ENCODE measurements at places on chromosomes 1 and 21.

DNA sequence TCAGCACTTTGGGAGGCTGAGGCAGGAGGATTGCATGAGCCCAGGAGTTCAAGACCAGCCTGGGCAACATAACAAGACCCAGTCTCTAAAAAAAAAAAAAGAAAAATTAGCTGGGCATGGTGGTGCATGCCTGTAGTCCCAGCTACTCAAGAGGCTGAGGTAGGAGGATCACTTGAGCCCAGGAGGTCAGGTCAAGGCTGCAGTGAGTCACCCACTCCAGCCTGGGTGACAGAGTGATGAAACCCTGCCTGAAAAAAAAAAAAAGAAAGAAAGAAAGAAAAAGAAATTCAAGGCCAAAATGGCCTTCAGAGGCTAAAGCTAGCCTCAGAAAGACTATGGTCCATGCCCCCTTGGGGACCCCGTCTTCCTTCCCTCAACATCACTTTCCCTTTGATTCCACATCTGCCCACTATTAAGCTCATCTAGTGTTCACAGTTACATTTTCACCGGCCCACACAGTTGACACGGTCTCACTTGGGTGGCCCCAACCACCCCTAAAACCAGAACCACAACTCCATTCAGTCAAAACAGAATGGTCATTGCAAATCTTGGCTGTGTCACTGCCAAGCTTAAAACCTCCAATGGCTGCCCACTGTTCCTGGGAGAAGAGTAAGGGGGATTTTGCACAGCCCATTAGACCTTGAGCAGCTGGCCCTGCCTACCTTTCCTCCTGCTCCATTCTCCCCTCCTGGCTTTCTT, 2.1 kb upstream of the CAPN8 start:
- DNase-seq, result no peak

- peak; percentile 33 for DNase-seq
These were observed 83.3 kb downstream of the ABCA4 start for GRCh38 chr1:94037392-94038229.

DNA sequence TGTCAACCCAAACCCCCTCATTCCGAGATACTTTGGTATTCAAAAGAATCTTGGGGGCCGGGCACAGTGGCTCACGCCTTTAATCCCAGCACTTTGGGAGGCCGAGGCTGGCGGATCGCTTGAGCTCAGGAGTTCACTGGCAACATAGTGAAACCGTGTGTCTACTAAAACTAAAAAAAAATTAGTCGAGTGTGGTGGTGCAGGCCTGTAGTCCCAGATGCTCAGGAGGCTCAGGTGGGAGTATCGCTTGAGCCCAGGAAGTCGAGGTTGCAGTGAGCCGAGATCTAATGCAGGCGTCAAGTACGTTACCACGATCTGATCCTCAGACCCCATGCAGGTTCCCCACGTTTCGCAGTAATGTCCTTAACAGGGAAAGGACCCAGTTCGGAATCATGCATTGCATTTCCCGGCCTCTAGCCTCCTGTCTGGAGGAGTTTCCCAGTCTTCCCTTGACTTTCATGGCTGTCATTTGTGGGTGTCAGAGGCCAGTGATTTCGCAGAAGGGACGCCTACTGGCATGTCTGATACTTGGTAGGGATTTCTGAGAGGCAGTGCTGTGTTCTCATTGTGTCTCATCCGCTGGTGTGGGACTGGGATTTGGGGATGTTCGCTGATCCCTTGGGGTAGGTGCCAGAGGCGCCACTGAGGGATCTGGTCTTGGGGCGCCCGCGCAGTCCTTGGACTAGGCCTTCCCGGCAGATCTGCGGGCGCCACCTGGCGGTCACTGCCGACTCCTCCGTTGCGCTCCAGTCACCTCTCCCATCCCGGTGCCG, 39.3 kb upstream of the HMGN1 start:
- DNase-seq, result peak; percentile 93

GRCh38 chr21:43926196-43926595, 61.2 kb downstream of the AGPAT3 start:
- DNase-seq, result no peak

DNA sequence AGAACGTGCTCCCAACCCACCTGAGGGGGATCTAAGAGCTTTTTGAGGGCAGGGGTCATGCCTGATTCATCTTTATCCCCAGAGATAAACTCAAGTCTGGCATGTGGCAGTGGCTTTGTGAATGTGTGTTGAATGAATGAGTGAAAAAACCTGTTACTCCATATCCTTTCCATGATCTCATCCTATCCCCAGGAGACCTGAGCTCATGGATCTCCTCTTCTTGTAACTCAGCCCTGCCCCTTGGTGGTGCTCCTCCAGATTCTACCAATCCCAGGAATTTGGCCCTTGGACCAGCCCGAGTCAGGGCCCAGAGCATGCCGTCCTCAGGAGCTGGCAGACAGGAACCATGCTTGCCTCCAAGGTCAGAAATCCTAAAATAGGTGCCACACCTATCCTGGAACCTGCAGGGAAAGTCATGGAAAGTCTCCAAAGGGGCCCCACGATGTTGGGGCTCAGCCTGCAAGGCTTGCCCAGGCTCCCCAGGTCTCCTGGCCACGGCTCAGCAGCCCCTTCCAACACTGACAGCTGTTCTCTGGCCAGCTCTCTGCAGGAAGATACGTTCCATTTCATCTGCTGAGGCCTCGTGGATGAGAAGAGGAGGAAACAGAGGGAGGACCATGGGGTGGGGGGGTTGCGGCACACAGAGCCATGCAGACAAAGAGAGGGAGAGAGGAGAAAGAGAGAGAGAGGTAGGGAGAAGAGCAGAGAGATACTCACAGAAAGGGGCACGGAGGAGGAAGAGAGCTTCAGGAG, 214.6 kb downstream of the TRABD2B start:
- DNase-seq, result no peak

GRCh38 chr1:82179131-82179530, 378.4 kb downstream of the ADGRL2 start:
- DNase-seq, result no peak

GRCh38 chr1:110591956-110592355, 14.2 kb downstream of the KCNA2 start:
- no peak for DNase-seq

DNA sequence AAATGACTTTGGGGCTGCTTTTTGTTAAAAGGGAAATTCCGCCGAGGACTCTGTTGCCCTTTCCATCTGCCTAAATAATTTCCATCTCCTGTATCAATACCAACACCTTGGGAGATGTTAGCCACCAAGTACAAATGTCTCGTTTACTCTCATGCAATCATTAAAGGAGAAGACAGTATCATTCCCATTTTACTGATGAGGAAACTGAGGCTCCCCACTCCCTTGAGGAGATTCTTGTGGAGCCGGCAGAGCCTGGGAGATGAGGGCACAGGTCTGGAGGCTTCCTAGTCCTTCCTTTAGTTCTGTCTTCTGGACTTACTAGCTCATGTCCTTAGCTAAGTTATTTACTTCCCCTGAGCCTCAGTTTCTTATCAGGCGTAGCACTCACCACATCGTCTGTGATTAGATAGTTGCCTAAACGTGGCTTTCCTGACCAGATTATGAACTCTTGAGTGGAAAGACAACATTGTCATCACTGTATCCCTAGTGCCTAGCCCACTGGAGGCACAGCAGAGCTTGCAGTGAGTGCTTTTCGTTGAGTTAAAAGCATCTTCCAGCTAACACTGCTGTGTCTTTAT, 81.6 kb downstream of the ADSS2 start:
- no peak for DNase-seq

GRCh38 chr1:233707153-233707879, 93.4 kb downstream of the KCNK1 start:
- no peak for DNase-seq

- no peak for DNase-seq
These were observed 41.0 kb downstream of the MFSD2A start for GRCh38 chr1:39995973-39996393.

DNA sequence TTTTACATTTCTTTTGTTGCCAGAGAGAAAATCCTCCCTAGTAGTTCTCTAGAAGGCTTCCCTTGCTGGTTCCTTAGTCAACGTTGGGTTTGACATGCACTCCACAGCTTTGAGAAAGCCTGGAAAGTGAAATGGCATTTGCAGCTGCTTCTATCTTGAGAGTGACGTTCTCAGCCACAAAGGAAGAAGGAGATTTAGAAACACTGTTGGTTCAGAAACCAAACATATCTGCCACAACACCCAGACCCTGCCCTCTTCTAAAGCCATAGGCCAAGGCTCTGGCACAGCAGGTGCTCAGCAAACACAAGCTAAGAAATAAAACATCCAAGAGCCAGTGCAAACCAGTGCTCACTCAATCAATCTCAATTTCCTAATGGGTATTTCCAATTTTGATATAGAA, 121.4 kb downstream of the CCDC185 start:
- DNase-seq, result no peak

- peak; percentile 91 for DNase-seq
These were observed 888 bp downstream of the ZNF436 start for GRCh38 chr1:23368562-23369334.

- no peak for DNase-seq
These were observed 39.6 kb downstream of the MAP10 start for GRCh38 chr1:232844791-232845190.

DNA sequence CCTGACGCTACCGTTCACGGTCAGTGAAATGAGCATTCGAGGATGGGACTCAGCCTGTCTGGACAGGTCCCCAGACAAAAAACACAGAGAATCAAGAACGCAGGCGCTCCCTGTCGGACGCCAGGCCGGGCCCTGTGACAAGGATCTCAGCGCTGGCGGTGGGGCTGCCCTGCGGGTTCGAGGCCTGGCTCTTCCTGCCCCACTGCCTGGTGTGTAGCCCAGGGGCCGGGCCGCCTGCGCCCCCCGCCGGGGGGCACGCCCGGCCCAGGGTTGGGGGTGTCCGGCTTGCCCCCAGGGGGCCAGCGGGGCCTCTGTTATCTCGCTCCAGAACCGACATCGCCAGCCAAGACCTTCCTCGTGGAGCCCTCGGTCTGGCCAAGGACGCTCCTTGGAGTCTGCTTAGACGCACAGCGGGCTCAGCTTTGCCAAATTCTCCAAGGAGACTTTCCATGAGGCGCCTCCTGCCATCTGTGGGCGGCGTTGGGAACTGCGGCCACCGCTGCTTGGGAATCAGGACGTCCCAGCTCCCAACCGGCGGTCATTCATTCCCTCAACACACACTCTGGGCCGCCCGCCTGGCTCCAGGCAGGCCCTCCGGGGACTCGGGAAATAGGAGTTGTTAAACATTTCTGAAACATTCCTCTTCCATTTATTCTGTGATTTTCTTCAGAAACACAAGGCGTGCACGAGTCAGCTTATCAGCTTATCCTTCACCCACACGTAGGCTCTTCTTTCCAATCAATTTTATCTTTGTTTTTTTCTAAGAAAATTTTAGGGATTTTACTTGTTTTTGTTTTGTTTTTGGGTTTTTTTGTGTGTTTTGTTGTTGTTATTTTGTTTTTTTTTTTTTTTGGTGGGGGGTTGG, 11.3 kb upstream of the RIPK4 start:
- peak; percentile 18 for DNase-seq

- no peak for DNase-seq
These were observed 48.7 kb upstream of the KIF1B start for GRCh38 chr1:10161541-10162290.

GRCh38 chr1:218847089-218847768, 326.4 kb upstream of the LYPLAL1 start:
- no peak for DNase-seq

DNA sequence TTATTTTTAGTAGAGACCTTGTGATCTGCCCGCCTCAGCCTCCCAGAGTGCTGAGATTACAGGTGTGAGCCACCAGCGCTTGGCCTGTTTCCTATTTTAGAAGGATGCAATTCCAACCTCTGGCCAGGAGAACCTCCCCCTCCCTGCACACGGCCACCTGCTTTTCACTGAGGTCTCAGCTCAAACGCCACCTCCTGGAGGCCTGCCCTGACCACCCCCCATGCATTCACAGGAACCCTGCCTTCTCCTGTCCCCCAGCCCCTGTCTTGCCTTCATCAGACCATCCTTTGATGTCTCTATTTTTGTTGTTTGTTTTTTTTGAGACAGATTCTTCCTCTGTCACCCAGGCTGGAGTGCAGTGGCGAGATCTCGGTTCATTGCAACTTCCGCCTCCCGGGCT, 2.3 kb downstream of the SRM start:
- DNase-seq, result no peak

DNA sequence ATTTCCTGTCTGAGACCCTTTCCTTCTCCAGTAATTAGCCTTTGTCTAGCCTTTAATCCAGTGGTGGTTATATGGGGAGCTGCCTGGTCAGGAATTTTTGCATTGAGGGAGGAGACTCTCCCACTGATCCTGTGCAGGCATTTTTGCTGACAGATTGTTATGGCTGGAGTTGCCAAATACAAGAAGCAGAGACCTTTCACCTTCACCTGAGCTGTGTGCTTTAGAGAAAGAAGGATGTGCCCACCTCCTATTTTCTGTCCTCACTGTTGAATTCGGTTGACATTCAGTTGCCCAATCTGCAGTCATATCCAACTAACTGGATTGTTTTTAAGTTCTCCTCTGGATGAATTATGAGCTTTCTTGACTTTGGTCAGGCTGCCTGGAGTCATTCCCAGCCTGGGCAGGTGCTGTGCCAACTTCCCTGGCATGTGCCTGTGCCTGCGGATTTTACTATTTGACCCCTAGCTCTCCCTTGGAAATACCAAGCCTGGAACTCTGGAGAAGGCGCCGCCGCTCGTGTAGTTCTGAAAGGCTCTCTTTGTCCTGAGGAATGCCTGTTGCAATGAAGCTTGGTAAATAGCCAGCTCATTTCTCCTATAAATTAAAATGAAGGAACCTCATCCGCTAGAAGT, 143.9 kb downstream of the NOS1AP start:
- no peak for DNase-seq

DNA sequence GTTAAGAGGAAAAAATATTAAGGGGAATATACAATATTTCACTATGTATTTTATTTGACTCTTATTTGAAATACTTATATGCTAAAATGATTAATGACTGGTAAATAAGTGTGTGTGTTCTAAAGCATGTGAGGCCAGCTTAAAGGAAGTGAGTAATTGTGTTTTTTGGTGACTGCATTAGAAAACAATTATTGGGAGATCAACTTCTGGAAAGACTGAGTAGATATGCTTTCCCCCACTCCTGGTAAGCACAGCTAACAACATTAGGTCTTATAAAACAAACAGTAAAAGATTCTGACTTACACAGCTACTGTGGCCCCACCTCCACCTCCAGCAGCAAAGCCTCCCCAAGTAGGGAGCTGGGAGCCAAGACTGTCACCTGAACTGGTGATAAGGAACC, 403.0 kb downstream of the SRGAP2C start:
- DNase-seq, result no peak

DNA sequence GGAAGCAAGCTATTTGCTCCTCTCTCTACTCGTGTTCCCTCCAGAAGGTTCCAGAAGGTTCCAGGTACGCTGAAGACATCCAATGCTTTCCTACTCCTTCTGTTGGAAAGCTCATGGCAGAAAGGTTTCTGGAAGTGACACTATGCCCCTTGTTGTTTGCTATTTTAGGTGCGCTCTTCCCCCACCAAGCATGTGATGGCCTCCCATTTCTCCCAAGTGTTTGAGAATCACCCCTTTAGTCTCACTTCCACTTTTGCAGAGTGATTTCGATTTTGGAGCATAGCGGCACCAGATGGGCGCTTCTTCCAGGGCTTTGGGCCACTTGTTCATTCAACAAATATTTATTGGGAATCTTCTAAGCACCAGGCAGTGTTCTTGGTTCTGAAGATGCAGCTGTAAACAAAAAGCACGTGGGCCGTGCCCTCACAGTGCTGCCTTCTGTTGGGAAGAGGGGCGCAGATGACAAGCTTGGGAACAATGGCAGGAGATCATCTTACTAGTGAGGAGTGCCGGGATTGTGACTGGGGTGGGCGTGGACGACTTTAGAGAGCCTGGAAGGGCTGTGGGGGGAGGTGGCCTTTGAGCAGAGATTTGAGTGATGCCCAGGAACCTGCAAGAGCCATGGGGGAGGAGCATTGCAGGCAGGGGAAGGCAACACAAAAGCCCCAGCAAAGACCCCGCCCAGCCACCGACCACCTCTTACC, 43.0 kb upstream of the TARDBP start:
- DNase-seq, result no peak

All from activated CD4-positive, alpha-beta T cell treated with anti-CD3 and anti-CD28 coated beads, Interleukin-10, Interleukin-2, amounts not matched to agents 100 ng/mL and 50 ng/mL, durations not matched to agents 16 hours and 8 hours (primary cell).